ENCODE measurements at places on chromosomes 3 and 15. TPM values are rescaled to one million over a fixed set of nuclear protein-coding genes. Genes with fewer than 3 reads are reported as not detected.

C3orf22 gene
- not detected for total RNA-seq

TMEM212 gene
- not detected for total RNA-seq

IQGAP1 gene
- total RNA-seq = 236 TPM

MIX23 gene
- total RNA-seq = 50.7 TPM

ITGB5 gene
- 460 TPM for total RNA-seq

SLC2A2 gene
- total RNA-seq = not detected

Data from A549 treated with dexamethasone at 1 μM for 4 hours (cell line).